ENCODE measurements at places on chromosomes 7 and 10.

DNA sequence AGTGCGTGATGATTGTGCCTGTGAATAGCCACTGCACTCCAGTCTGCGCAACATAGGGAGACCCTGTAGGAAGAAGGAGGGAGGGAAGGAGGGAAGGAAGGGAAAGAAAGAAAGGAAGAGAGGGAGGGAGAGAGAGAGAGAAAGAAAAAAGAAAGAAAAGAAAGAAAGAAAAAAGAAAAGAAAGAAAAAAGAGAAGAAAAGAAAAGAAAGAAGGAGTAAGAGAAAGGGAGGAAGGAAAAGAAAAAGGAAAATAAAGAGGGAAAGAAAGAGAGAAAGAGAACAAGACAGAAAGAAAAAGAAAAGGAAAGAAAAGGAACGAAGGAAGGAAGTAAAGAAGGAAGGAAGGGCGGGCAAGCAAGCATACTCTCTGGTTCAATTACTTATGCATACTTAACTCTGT lies 112.9 kb upstream of the ANK3 start:
- DNase-seq, result no peak

DNA sequence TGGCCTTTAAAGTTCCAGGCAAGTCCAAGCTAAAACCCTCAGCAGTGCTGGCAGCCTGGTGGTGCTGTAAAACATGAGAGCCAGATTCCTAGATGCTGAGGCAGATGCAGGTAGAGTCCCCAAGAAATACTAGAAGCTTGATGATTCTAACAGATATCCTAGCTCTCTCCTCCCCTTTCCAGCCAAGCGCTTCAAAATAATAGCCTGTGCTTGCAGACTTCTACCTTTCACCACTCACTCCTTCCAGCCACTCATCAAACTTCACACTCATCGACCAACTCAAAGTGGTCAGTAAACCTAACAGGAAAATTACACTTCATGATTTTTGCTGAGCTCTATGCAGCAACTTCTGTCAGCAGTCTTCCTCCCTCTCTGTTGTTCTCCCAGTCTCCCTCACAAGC lies 50.2 kb downstream of the LMBR1 start:
- no peak for DNase-seq

DNA sequence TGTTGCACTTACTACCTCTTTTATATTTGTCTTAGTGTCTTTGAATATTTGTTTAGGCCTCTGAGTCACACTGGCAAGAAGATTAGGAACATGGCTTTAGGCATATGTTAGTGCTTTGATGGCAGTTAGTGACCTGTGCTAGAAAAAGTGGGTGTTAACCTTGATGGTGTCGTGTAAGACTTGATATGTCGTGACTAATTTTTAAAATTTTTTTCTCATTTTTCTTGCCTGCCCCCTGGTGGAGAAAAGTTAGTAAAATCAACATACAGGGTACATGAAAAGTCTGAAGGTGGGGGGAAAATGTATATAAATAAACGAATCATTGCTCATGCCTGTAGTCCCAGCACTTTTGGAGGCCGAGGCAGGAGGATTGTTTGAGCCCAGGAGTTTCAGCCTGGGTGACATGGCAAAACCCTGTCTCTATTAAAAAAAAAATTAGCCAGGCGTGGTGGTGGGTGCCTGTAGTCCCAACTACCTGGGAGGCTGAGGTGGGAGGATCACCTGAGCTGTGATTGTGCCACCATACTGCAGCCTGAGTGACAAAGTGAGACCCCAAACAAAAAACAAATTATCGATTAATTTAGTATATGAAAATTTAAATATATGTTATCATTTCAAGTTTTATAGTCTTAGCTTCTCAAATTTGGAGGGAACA lies 44.6 kb downstream of the TAX1BP1 start:
- peak; percentile 54 for DNase-seq

DNA sequence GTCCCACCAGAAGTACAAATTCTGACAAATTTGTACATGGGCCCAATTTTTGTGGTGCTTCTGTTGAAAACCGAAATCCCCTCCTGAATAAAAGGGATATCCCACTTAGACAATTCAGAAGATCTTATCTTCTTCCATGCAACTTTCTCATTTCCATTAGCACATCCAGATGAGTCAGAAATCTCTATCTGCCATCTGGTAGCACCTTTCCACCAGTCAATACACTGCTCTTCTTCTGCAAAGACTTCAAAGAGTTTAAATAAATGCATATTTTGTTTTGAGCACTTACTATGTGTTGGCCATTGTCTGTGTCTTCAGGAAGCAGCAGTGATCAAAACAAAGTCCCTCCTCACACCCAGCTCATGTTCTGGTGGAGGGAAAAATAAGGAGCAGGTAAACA lies 12.7 kb upstream of the KLF6 start:
- DNase-seq, result no peak

DNA sequence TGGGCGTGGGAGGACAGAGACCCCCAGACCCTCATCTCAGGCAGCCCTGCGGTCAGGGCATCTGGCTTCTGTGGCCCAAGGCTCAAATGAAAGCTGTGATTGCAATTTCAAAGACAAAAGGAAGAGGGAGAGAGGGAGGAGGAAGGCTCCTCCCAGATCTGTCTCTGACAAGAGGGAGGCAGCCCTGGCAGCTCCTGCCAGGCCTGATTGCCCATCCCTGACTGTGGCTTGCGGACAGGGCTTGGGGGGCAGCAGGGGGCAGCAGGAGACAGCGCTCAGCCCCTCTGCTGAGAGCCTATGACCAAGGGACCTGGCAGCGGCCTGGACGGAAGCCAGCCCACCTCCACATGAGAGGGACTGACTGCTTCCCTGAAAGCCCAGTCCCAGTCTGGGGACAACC lies 91.8 kb downstream of the PTPRN2 start:
- DNase-seq, result no peak

DNA sequence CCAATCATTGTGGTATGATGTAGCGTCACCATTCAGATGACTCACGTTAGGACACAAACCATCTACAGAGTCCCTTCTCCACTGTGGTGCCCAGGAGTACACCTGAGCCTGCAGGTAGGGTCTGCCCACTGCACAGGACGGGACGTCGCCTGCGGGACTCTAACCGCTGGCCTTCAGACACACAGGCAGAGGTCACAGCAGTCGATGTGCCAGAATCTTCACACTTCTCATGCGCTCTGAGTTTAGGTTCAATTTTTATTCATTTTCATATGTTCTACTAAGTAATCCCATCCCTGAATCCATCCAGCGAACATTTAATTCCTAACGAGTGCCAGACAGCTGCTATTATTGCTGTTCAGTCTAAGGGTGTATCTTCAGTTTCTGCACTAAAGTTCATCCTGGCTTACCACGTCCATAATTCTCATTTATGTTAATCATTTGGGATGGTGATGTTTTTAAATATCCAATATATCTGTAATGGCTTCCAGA lies 73.3 kb downstream of the CXCL12 start:
- DNase-seq, result no peak

- DNase-seq, result no peak
Observed at GRCh38 chr10:95588025-95588424, 26.9 kb upstream of the SORBS1 start.

DNA sequence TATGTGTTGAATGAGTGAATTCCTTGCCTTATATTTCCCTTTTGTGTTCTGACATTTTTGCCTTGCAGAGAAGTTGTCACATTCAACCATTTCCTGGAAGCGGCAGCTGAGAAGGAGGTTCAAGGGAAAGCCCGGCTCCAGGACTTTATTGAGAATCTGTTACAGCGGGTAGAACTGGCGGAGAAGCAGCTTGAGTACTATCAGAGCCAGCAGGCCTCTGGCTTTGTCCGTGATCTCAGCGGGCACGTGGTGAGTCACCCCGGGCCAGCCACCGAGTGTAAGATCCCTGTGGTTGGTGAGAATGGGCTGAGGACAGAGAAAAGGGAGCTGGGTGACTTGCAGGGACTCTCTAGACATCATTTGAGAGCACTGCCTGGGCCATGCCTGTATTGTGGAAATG lies 14.2 kb downstream of the ZNF365 start:
- DNase-seq, result no peak

GRCh38 chr7:74051629-74052410 lies 23.8 kb downstream of the ELN start:
- DNase-seq, result no peak

DNA sequence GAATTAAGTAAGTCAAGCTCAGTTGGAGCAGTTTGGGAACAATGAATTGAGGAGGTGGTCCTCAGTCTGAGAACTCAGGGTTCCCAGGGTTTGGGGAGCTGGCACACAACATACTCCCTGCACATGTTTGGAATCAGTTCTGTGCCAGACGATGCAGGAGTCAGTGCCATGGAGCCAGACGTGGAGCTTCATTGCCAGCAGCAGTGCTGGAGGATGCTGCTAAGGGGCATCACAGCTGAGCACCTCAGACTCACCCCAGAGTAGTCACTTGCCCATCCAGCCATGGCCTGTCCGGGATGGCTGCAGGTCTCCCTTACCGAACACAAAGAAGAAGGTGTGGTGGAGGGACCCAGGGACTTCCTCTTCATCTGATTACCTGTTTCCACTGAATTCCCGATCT lies 7.9 kb downstream of the GIMAP5 start:
- no peak for DNase-seq

DNA sequence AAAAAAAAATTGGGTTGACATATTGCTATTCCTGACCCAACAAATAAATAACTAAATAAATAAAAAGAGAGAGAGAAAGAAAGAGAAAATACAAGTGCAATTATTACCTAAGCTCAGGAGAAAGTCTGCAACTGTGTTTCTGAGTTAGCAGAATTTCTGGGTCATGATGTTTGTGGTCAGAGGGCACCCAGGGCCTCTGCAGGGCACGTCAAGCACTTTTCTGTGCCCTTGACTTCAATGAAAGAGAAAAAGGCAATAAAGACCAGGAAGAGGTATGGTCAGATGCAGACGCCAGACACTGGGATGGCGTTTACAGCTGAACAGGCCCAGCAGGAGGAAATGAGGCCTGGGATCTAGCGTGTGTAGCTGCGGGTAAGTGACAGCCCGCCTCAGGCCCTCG lies 160.9 kb upstream of the GDF10 start:
- no peak for DNase-seq

- DNase-seq, result no peak
Observed at GRCh38 chr7:113652501-113652900, 266.3 kb downstream of the PPP1R3A start.

GRCh38 chr7:1454542-1454941 lies 4.7 kb downstream of the MICALL2 start:
- no peak for DNase-seq

DNA sequence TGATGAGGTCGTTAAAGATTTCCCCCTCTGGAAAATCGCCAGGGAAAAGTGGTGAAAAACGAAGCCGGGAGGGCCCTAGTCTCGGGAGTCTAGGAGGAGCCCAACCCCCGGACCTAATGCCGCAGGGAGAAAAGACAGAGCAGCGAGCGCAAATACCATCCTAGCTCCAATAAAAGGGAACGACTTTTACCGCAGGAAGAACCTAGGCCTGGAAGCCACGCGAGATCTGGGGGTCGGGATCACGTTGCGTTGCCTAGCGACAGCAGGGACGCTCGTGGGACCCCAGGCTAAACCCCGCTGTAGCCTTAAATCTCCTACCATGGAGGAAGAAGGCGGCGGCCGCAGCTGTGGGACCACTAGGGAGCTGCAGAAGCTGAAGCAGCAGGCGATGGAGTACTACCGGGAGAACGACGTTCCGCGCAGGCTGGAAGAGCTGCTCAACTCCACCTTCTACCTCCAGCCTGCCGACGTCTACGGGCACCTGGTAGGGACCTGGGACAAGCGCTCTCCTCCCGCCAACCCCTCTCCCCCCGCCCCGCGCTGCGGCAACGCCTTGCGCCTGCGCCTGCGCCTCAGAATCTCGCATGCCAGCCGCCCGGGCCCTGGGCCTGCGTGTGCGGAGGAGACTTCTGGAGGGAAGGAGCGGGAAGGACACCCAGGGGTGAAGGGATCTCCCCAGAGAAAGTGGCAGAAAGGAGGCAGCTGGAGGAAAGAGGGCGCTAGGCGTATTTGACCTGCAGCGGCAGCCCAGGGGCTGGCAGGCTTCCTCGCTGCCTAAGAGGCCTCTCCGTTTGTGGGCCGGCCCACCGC lies at the start of gene ENO4:
TSS of gene ENO4 (plus strand) at position 252 of the 810 bp plus-strand sequence. CDS start at position 320, 68 bp downstream.
- peak; percentile 19 for DNase-seq

DNA sequence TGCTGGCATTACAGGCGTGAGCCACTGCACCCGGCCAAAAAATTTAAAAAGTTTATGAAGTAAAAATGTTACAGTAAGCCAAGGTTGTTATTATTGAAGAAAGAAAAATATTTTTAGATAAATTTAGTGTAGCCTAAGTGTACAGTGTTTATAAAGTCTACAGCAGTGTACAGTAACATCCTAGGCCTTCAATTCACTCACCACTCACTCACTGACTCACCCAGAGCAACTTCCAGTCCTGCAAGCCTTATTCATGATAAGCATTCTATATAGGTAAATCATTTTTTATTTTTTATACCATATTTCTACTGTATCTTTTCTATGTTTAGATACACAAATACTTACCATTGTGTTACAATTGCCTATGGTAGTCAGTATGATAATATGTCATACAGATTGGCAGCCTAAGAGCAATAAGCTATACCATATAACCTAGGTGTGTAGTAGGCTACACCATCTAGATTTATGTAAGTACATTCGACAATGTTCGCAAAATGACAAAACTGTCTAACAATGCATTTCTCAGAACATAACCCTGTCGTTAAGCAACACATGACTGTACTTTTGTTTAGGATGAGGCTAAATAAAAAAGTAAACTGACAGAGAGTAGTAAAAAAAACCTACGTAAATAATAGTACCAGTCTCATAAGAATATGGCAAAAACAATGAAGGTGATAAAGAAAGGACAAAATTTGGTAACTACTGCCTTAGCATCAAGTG lies 77.8 kb upstream of the FAM133B start:
- DNase-seq, result no peak

GRCh38 chr10:11684717-11685645 lies 57.2 kb upstream of the ECHDC3 start:
- DNase-seq, result no peak

DNA sequence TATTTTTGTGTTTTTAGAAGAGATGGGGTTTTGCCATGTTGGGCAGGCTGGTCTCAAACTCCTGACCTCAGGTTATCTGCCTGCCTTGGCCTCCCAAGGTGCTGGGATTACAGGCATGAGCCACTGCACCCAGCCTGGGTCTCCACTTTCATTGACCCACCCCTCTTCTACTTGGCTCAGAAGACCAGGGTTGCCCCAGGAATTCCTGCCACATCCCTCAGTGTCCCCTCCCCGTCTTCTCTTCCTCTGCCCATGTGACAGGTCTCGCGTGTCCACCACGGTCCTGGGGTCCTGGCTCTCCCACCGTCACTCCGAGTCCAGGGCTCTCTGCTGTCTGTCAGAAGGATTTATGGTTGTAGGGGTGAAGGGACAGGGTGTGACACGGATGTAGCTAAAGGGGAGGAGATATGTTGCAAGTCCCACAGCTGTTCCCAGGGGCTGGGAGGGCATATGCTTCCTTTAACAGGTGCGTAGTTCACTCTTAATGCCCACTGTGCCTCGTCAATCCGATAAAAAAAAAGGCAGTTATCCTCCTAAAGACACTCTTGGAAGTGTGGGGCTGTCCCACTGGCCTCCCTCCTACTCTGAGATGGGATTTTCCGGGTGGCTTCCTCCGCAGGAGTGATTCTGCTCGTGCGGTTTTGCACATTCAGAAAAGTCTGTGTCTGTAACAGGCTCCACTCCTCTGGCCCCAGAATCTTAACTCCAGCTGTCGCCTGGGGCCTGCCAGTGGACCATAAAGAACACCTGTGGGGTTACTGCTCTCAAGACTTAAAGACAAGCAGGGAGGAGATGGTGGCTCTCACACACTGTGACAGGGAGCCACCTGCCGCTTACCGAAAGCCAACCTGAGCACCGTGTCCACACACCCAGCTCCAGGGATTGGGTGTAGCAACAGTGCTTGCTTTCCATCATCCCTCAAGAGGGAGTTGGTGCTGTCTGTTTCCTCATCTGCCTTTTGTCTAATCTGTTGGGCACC lies 36.7 kb upstream of the SHH start:
- no peak for DNase-seq

GRCh38 chr10:99058762-99059161 lies 176.9 kb downstream of the HPSE2 start:
- no peak for DNase-seq

GRCh38 chr7:147044941-147045340 lies 928.3 kb downstream of the CNTNAP2 start:
- no peak for DNase-seq

Data from NCI-H446 (cell line).